A172 (cell line): ENCODE measurements at places on chromosomes 2 and 18. TPM values are rescaled to one million over a fixed set of nuclear protein-coding genes. Genes with fewer than 3 reads are reported as not detected.

GRCh38 chr2:233857511-233858141, 3.3 kb upstream of the HJURP start:
- DNase-seq = peak; percentile 42

- DNase-seq = no peak
Observed at GRCh38 chr2:177211576-177212105, 953 bp upstream of the HNRNPA3 start.

ZSCAN30 gene
- 19.5 and 20.2 TPM in 2 replicates for total RNA-seq

FLACC1 gene
- total RNA-seq = not detected in 2 replicates

DSG3 gene
- total RNA-seq = 0.07 TPM in 1 of 2 replicates, not detected in the other
